ENCODE measurements at places on chromosomes 16 and 17.

DNA sequence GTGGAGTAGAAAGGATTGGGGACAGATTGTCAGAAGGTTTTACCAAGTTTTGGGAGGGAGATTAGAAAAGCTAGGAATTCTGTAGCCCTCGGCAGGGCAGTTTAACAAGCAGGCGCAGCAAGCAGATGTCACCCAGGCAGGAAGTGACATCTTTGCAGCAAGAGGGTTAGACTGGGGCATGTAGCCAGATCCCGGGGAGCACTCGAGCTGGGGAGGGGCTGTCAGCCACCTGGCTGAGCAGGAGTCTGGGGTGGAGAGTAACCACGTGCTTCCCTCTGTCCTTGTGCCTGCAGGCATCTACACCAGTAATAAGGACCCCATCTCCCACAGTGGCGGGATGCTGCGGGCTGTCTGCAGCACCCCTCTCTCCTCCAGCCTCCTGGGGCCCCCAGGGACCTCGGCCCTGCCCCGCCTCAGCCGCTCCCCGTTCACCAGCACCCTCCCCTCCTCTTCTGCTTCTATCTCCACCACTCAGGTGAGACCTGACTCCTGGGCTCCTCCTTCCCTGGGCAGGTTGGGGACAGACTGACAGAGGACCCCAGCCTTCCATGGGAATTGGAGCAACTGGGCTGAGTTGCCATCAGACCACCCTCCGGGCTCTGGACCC, 12.2 kb downstream of the MLLT6 start:
- DNase-seq: no peak

DNA sequence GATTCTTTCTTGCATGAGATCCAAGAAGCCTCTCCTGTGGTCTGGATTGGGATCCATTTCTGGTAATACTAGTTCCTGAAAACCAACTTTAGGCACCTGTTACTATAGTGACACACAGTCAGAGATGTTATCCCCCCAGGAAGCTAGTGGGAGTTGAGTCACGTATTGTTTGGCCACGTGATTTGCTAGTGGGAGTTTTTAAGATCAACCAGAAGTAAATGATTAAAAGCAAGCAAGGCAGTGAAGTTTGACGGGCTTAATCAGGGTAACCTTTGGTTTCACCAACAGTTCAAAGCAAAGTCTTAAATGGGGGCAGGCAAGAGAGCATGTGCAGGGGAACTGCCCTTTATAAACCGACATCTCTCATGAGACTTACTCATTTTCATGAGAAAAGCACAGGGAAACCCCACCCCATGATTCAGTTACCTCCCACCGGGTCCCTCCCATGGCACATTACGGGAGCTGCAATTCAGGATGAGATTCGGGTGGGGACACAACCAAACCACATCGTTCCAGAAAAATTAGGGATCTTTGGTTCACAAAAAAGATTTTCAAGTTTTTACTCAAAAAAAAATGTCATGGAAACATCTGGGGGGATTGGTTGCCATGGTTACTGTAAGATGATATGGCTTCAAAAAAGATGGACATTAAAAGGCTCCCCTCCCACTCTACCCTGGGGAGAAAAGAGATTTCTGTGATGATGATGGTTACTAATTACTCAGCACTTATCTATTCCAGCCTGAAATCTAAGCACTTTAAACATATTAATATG, 483.1 kb upstream of the ERCC4 start:
- peak; percentile 10 for DNase-seq

DNA sequence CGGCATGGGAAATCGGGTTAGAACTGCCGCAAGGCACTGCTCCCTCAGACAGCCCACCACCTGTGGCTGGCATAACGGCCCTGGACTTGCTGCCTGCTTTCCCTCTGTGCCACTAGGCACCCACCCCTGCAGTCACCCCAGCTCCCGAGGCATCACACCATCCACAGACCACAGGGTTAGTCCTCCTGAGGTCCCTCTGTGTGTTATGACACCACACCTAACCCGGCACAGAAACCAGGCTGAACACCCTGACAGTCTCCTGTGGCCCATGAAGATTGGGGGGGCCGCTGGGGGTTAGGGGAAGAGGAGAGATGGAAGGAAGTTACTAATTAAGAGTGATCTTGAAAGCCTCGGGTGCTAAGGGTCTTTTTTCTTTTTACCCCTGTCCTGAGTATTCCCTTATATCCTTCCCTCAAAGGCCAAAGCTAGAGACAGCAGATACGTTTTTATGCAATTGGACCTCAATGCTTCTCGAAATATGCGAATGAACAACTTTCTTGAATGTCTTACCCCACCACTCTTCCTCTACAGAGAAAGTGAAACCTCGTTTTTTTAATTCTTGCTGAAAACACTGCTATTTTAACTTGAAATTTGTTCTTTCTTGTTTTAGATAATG, 7.0 kb downstream of the CYTH1 start:
- no peak for DNase-seq

- DNase-seq: no peak
These were observed 500.0 kb upstream of the SALL1 start for GRCh38 chr16:51651061-51651466.

GRCh38 chr16:51057969-51058337, 93.1 kb downstream of the SALL1 start:
- DNase-seq: no peak

DNA sequence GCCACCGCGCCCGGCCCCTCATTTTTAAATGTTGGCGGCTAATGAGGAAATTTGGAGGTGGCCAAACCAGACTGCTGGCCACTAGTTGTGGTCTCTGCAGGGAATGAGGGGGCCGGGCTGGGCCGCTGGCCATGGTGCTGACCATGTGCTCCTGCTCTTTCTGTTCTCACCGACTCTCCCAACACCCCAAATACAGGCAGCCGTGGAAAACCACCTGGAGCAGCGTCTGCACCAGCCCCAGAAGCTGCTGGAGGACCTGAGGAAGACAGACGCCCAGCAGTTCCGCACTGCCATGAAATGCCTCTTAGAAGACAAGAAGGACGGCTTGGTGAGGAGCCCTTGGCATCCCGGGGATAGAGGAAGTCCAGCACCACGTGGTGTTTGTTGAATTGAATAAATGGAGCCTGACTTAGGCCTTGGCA, 21.3 kb downstream of the OTOA start:
- DNase-seq: no peak

DNA sequence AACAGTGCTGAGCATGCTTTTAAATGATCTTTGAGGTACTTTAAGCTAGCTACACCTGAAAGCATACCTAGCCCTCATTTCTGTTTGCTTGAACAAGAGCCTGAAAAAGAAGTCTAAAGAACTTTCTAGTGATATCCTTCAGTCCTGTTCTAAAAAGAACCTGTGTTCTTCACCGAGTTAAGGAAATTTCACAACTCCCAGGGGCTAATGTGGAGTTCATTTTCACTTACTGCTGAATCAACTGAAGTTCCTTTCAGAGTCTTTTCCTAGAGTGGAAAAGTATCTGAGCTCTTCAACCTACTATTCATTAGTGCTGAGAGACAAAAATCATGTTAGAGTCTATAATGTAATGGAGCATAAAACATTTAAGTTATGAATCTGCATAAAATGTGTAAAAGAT, 66.9 kb downstream of the CHD9 start:
- DNase-seq: no peak

- no peak for DNase-seq
These were observed 241.7 kb downstream of the SOX9 start for GRCh38 chr17:72362376-72363088.

DNA sequence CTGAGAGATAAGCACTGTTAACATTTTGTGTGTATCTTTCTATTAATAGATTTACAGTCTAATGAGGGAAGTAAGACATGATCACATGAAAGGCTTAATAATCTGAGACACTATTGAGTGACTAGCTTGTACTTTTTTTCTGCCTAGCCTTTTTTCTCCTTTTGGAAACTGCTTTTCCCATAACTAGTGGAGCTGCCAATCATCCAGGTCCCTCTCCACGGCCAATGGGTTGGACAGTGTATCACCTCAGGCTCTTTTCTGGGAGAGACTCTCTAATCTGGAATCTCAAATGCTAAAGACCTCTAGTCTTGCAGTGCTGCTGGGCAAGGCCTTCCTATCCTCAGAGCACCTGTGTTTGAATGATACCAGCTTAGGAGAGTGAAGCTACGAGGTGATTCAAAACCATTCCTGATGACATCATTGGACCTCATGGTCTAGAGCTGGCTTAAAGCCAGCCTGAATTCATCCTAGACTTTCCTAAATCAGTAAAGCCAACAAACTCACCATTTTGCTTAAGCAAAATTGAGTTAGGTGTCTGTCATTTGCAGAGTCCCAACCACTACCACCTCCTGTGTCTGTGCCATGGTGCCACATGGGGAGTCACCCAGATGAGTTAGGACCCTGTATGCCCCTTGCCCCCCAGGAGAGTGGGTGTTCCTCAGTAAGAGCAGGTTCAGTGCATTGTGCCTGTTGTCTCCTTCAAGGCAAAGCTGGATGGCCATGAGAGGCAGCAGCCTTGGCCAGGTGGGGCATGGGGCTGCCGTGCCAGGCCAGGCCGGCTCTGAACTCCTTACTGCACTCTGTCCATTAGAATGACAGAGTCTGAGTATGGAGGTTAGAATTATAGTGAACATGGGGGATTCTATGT, 62.9 kb downstream of the SPECC1 start:
- DNase-seq: no peak

- DNase-seq: no peak
These were observed 93.4 kb downstream of the C16orf95 start for GRCh38 chr16:87223656-87224248.

DNA sequence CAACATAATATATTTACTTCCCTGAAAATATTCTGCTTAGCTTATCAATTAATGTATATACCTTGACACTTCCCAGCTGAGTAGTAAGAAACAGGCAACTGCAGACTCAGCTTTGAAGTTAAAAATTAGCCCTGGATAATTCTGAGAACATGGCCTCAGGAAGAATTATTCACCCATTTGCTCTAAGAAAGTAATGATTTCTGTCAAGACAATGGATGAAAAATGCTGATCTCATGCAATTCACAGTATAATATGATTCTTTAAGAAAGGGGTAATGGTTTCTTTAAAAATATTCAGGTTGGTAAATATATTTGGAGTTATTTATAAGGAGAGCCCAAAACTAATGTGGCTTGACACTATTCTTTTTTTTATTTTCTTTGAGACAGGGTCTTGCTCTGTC, 88.8 kb downstream of the CACNG1 start:
- DNase-seq: no peak

GRCh38 chr17:41763327-41763726, 23.2 kb downstream of the JUP start:
- DNase-seq: no peak

DNA sequence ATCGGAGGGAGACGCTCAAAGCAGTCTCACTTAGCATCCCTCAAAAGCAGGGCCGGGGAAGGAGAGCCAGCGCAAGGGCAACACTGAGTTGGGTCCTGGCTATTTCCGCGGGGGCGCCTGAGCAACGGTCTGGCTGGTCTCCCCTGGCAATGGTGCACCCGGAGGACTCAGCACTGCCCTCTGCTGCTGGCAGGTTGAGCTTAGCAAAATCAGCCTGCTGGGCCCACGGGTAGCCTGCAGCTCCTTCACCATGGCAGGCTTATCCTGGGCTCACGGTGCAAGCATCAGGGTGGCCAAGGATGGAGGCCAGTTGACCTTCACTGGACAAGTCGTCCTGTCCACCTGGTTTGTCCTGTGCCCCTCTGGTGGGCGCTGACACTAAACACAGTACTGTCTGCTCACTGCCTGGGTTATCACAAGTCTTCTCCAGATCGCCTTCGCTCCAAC, 14.4 kb upstream of the ALDH3A1 start:
- DNase-seq: peak; percentile 70

GRCh38 chr17:81509972-81510784, 2.4 kb downstream of the ACTG1 start:
- no peak for DNase-seq

DNA sequence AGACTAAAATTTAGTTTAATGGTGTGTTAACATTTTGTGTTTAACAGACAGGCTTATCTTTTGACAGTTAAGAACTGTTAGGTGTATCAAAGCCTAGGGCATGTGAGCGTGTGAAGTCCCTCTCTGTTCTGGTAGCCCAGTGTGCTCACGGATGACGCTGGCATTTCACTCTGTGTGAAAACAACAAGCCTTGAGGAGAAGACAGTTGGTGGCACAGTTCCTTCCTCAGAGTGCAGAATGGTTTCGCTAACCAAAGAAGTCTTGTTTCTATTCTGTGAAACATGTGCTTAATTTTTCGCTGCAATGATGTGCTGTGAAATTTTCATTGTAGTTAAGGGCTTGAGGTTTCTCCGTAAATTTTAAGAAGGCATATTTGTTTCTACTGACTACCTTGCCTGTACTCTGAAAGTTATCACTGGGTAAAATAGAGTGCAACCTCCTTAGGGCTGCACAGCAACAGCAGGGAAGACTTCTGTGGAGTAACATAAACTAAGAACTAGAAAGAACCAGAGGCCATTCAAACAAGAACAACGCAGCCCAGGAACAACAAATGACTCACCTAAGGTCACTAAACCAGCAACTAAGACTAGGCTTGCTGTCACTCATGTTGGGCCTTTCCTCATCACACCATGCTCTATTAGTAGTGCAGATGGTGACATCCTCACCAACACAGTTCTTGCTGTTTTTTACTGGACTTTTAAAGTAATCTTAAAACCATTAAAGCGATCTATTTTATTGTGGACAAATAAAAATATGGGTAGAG, 33.4 kb downstream of the BRD7 start:
- no peak for DNase-seq

- no peak for DNase-seq
These were observed 390.6 kb downstream of the HAPSTR1 start for GRCh38 chr16:9481747-9482730.

GRCh38 chr16:89966756-89967155, 18.2 kb downstream of the DEF8 start:
- DNase-seq: no peak

GRCh38 chr16:71956486-71956885, 43.7 kb downstream of the PKD1L3 start:
- no peak for DNase-seq

GRCh38 chr16:48810803-48811453, 200.9 kb upstream of the N4BP1 start:
- DNase-seq: no peak

DNA sequence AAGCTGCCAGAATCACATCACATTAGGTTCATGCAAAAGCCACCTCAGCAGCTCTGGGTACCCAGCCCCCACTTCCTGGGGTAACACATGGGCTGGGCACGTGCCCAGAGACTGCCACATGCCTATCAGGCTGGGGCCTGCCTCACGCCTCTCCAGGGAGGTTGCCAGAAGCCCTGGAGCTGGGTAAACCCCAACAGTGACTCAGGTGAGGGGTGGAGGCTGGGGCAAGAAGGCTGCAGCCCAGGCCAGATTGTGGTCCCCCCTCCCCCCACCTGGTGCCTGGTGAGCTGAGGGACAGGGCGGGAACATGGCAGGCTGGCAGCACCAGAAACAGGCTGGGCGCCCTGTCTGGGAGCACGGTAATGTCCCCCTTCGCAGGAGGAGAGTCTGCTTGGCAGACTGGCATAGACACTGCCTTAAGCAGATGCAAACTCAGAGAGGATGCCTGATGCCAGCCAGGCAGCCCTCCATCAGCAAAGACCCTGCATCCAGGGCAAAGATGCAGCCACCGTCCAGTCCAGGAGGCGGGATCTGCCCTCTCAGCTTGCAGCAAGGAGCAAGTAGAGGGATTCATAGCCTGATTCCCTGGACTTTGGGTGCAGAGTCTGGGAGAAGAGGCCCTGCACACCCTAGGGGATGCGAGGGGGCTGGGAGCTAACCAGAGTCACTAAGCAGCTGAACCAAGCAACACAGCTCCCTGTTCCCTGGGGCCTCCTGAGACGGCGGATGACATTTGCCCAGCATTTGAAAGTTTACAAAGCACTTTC, 28.8 kb downstream of the NGFR start:
- DNase-seq: peak; percentile 71
